ENCODE measurements at places on chromosomes 3 and 15.
A peak's percentile ranks its signal among the peaks of the same experiment; 100 is the strongest.

- no peak for DNase-seq
These were observed 8.2 kb downstream of the TMOD2 start for GRCh38 chr15:51759557-51760070.

DNA sequence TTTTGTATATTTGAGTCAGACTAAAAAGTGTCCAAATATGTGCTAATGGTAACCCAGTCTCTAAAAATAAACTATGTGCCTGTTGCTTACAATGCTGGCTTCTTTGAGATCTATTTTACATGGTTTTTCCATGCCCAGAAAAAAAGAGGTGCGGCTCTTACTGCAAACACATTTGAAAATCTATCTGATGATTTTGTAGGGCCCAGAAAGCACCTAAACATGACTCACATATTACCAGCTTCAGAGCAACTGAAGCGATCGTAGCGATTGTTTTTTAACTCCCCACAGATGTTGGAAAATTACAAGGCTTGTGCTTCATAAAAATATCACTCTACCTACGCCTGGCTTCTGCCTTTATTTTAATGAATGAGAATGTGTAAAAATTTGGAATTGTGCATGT lies 53.5 kb downstream of the SUCNR1 start:
- DNase-seq = no peak

DNA sequence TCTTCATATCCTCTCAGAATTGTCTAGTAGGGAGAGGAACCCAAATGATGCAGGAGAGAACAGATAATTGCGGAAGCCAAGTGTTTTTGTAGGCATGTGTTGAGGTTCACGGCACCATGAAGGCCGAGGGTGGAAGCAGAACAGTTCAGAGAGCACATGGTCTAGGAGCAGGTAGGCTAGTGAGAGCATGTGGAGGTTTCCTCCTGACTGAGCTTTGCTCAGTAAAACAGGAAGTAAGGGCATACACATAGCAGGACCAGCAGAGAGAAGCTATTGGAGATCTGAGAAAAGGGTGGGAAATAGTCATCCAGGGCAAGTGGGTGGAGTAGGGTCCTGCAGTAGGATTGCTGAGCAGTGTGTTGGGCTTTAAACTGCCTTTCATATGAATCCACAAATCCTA lies 491.1 kb downstream of the FHIT start:
- DNase-seq = no peak

- DNase-seq = no peak
These were observed 74.1 kb downstream of the MME start for GRCh38 chr3:155154255-155154654.

GRCh38 chr3:27565201-27565852 lies 81.1 kb upstream of the SLC4A7 start:
- no peak for DNase-seq

DNA sequence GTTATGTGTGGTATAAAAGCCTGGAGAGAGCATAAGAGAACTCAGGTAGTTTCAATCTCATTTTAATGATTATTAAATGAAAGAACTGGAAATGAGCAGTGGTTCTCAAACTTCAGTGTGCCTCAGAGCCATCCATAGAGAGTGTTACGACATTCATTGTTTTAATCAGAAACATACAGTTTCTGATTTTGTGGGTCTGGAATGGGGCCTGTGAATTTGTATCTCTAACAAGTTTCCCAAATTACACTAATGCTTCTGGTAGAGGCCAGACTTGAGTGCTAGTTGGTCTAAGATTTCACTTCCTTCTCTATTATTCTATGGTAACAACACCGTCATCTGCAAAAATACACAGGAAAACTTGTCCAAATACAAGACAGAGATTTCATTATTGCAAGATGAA lies 292.0 kb upstream of the NECTIN3 start:
- no peak for DNase-seq

- DNase-seq = no peak
These were observed 77.9 kb downstream of the RPN1 start for GRCh38 chr3:128572644-128573105.

GRCh38 chr3:40055361-40055760 lies 246.0 kb downstream of the MYRIP start:
- no peak for DNase-seq

- DNase-seq = no peak
These were observed 445 bp downstream of the LMOD3 start for GRCh38 chr3:69121950-69122349.

DNA sequence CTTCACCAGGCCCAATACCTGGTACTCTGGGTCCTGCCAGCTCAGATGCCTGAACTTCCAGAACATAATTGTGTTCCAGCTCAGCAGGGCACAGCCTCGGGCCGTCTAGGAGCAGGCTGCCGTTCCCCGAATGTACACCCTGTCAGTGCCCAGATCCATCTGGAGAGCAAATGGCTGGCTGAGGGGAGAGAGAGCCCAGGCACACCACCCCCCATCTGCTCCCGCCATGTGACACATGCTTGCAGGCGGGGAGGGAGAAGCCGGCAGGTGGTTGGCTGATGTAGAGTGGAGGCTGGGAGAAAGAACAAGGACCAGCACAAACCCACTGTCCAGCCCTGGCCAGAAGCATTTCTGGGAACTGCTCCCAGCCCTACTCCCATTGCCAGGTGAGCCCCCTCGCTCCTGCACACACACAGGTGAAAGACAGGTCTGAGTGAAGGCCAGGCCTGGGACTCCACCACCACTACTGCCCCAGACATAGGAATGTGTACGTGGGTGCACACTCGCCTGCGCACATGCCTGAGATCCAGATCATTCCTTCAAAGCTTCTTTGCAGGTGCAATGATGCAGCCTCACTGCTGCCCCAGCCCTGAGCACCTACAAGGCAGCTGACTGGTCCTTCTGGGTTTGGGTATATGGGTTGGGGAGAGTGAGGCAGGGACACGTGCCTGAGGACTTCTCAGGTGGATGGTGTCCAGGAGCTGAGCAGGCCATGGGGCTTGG lies 53.5 kb downstream of the SEMA5B start:
- no peak for DNase-seq

DNA sequence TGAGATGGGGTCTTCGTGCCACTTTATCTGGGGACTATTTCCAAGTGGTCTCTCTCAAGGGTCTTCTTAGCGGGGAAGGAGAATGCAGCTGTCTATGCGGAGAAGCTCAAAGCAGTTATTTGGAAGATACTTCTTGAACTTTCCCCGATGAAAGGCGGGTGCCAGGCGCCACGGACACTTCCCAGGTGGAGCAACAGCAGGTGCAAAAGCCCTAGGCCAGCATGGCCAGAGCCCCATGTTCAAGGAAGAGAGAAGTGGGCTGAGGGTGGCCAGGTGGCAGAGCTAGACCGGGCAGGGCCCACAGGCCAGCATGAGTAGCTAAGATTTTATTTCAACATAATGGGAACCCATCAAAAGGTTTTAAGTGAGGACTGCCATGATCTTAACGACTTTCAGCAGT lies 232.8 kb downstream of the PDZRN3 start:
- no peak for DNase-seq

GRCh38 chr3:128152419-128153155 lies 694 bp upstream of the EEFSEC start:
- no peak for DNase-seq

- DNase-seq = no peak
These were observed 53.2 kb upstream of the RBSN start for GRCh38 chr3:15152184-15152583.

DNA sequence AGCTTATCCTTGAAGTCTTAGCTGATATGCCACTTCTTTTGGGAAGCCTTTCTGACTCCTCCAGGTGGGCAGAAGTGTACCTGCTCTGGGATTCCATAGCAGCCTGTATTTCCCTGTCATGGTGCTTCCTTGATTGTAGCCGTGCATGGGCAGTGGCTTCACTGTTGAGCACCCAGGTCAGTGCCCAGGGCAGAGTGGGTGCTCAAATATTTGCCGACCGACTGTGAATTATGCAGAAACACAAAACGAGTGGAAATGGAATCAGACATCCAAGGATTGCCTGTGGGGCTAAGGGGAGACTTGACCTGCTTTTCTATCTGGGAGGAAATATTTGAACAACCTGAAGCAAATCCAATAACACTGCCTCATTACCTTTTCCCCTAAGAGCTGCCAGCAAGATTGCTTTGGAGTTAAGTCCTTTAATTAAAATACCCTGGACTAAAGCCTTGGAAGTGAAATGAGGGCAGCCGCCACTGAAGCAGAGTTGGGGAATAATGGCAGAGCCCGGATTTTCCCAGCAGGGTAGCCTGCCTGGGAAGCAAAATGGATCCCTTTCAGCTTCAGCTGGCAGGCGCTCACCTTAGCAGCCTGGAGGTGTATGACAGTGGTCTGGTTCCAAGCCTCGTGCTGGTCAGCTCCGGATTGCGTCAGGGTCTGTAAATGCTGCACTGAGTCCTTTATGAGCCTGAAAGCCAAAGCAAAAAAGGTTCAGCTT lies 14.9 kb downstream of the ACOX2 start:
- no peak for DNase-seq

DNA sequence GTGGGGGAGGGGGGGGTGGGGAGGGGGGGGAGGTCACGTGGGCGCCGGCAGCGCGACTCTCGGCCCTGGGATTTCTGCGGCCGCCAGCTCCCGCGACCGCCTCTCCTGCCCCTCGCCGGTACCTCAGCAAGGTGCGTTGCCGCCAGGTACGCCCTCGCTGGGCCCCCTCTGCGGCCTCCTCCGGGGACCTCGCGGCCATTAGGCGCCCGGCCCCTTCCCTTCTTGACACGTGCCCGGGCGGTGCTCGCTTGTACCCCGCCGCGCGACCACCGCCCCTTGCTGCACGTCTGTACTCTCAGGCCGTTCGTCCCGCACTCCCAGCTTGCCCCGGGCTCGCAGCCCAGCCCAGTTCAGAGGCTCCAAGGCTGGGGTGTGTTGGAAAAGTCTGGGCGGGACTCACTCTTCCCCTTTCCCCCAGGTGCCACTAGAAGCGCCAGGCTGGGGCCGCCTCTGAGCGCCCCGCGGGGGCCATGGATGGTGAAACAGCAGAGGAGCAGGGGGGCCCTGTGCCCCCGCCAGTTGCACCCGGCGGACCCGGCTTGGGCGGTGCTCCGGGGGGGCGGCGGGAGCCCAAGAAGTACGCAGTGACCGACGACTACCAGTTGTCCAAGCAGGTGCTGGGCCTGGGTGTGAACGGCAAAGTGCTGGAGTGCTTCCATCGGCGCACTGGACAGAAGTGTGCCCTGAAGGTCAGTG lies at the start of gene MAPKAPK3:
MAPKAPK3 (plus strand) TSS at position 56 of the 696 bp plus-strand sequence; CDS start at position 471, 415 bp downstream.
- peak; percentile 89 for DNase-seq

GRCh38 chr3:54733106-54734006 lies 194.5 kb downstream of the LRTM1 start:
- DNase-seq = no peak

GRCh38 chr15:69529961-69530633 lies 77.5 kb downstream of the RPLP1 start:
- DNase-seq = no peak

DNA sequence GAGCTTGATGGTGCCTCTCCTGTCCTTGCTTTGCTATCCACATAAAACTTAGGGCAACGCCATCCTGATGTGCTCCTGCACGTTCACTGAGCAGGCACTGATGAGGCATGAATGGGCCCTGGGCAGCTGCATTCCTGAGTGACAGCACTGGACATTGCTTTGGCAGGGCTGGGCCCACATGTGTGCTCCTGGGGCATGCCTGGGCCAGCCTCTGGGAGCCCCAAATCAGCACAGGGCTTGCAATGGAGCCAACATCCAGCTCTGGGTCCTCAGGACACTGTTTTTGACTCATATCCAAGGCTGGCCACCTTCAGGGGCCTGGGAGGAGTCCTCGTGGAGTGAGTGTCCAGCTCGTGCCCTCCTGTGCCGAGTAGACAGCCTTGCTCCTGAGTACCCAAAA lies 5.9 kb upstream of the TKT start:
- DNase-seq = no peak

- no peak for DNase-seq
These were observed 31.2 kb downstream of the IQGAP1 start for GRCh38 chr15:90419206-90419605.

DNA sequence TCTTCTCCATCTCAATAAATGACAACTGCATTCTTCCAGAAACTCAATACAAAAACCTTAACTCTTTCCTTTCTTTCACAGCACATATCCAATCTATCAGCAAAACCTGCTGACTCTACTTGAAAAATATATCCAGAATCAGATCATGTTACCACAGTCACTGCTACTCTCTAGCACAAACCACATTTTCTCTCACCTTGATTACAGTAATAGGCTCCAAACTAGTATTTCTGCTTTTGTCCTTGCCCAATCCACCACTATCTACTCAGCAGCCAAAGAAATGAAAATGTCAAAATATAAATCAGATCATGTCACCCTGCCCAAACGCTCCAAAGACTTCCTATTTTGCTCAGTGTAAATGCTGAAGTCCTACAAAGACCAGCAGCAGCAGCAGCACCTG lies 15.2 kb downstream of the TMCC1 start:
- no peak for DNase-seq

- no peak for DNase-seq
These were observed 52.3 kb upstream of the UTS2B start for GRCh38 chr3:191382661-191383060.

- DNase-seq = no peak
These were observed 24.0 kb upstream of the RAD18 start for GRCh38 chr3:8987226-8987625.

DNA sequence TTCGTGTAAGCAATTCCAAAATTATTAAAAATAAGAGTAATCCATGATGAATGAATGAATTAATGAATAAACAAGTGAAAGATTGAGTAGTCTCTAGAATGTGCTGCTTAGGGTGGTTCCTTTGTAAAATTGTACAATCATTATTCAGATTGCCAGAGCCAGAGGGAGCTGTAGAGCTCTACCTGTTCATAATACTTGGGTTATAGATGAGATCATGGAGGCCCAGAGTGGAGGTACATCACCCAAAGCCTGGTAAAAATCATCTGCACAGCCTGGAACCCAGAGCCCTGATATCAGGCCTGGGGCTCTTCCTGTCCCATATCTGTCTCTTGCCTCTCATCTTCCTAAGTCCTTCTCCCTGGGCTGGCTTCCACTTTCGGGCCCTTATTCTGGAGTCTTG lies 297.2 kb downstream of the RPLP1 start:
- no peak for DNase-seq

- no peak for DNase-seq
These were observed 40.5 kb downstream of the FAM174B start for GRCh38 chr15:92614791-92615785.

GRCh38 chr3:46955801-46956259 lies 20.7 kb downstream of the CCDC12 start:
- no peak for DNase-seq

- no peak for DNase-seq
These were observed 192.0 kb upstream of the HES1 start for GRCh38 chr3:193943851-193944517.
